ENCODE measurements at places on chromosomes 16 and 17. TPM values are rescaled to one million over a fixed set of nuclear protein-coding genes. Genes with fewer than 3 reads are reported as not detected.
A peak's percentile ranks its signal among the peaks of the same experiment; 100 is the strongest.

The PDILT gene
- total RNA-seq = not detected

DNA sequence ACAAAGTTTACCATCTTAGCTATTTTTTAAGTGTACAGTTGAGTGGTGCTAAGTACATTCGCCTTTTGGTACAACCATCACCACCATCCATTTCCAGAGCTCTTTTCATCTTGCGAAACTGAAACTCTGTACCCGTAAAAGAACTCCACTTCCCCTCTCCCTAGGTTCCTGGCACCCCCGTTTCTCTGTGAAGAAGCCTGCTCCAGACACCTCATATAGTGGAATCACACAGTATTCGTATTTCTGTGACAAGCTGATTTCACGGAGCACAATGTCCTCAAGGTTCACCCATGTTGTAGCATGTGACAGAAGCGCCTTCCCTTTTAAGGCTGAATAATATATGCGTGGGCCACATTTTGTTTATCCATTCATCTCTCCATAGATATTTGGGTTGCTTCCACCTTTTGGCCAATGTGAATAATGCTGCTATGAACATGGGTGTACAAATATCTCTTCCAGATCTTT lies 54.2 kb upstream of the MAP3K14 start:
- no peak overlapping the region for H3K4me3 ChIP-seq
- no peak for DNase-seq
- H3K36me3 ChIP-seq = no peaks in the 10 kb centered on the region
- H3K27me3 ChIP-seq = peaks cover 1% of the 10 kb centered on the region
- H3K27ac ChIP-seq = no peak overlapping the region

- H3K4me1 ChIP-seq = no peaks in the 10 kb centered on the region
- no peak overlapping the region for H3K27ac ChIP-seq
- no peaks in the 10 kb centered on the region for H3K36me3 ChIP-seq
- no peak for DNase-seq
- H3K4me3 ChIP-seq = no peak overlapping the region
These were observed 46.0 kb downstream of the BEAN1 start for GRCh38 chr16:66473051-66473571.

DNA sequence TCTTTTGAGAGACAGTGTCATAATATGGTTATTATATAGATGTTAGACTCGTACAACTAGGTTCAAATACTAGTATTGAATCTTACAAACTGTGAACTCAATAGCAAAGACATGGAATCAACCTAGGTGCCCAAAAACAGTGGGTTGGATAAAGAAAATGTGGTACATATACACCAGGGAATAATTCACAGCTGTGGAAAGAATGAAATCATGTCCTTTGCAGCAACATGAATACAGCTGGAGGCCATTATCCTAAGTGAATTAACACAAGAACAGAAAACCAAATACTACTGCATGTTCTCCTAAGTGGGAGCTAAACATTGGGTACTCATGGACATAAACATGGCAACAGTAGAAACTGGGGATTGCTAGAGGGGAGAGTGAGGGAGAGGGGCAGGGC lies 8.1 kb downstream of the PHKB start:
- H3K4me3 ChIP-seq = no peak overlapping the region
- no peak overlapping the region for H3K27ac ChIP-seq
- H3K4me1 ChIP-seq = peaks cover 21% of the 10 kb centered on the region
- no peak for DNase-seq

DNA sequence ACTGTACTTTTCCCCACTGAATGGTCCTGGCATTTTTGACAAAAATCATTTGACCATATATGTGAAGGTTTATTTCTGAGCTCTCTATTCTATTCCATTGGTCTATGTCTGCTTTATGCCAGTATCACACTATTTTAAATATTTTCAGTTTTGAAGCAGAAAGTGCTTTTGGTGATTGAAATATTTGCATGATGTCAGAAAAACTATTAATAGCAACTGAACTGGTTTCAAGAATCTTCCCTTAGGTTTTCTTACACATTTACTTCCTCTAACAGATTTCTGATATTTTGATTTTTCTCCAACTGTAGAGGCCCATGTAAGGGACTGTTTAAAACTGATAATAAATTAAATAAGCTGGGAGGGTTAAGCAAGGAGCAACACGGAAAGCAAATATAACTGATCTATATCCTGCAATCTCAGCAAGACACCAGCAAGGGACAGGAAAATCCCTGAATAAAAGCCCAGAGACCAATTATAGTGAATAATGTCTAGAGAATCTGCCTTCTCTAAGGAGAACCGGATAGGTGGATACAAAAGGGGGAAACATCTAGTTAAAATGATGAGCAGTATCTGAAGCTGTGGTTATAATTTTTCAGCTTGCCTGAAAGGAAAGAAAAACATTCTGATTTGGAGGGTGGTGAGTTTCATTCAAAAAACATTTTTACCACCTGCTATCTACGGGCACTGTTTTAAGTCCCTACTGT lies 80.9 kb upstream of the STAC2 start:
- peaks cover 3% of the 10 kb centered on the region for H3K4me1 ChIP-seq
- peaks cover 3% of the 10 kb centered on the region for H3K27me3 ChIP-seq
- no peak overlapping the region for H3K27ac ChIP-seq
- DNase-seq = no peak
- H3K4me3 ChIP-seq = no peak overlapping the region

DNA sequence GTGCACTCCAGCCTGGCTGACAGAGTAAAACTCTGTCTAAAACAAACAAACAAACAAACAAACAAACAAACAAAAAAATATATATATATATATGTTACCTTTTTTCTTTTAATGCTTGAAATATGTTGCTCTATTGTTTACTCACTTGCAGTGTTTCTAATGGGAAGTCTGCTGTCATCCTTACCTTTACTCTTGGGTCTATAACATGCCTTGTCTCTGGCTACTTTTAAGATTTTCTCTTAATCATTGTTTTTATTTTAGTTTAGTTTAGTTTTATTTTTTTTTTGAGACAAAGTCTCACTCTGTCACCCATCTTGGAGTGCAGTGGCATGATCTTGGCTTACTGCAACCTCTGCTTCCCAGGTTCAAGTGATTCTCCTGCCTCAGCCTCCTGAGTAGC lies 16.1 kb upstream of the TNRC6A start:
- peaks cover 4% of the 10 kb centered on the region for H3K36me3 ChIP-seq
- no peak for DNase-seq
- no peak overlapping the region for H3K4me3 ChIP-seq
- H3K27ac ChIP-seq = no peak overlapping the region

DNA sequence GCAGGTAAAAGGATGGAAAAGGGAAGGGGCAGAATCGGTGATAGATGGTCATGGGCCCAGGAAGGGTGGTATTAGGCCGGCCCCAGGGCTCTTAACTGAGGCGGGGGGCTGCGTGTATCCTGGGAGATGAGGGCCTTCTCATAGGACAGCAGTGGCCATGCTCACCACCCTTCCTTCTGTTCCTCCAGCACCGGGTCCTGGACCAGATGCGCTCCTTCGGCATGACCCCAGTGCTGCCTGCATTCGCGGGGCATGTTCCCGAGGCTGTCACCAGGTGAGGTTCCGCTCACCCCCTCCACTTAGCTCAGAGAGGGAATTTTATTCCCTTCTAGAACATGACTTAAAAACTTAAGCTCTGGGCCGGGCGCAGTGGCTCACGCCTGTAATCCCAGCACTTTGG lies 2.4 kb downstream of the NAGLU start:
- H3K4me3 ChIP-seq = no peak overlapping the region
- DNase-seq = no peak
- peaks cover 12% of the 10 kb centered on the region for H3K27me3 ChIP-seq
- H3K27ac ChIP-seq = peak overlapping the region; percentile 100
- H3K36me3 ChIP-seq = no peaks in the 10 kb centered on the region

- peak; percentile 68 for DNase-seq
- peak overlapping the region; percentile 65 for H3K4me3 ChIP-seq
- H3K27ac ChIP-seq = no peak overlapping the region
- H3K4me1 ChIP-seq = no peaks in the 10 kb centered on the region
- H3K36me3 ChIP-seq = no peaks in the 10 kb centered on the region
These were observed 419 bp downstream of the RAB37 start for GRCh38 chr17:74737299-74738050.

GRCh38 chr16:31023627-31024226 lies 9.6 kb upstream of the STX4 start:
- no peak overlapping the region for H3K4me3 ChIP-seq
- no peaks in the 10 kb centered on the region for H3K36me3 ChIP-seq
- no peaks in the 10 kb centered on the region for H3K4me1 ChIP-seq
- peaks cover 3% of the 10 kb centered on the region for H3K27me3 ChIP-seq

GRCh38 chr16:57613514-57613913 lies 14.9 kb upstream of the ADGRG1 start:
- no peaks in the 10 kb centered on the region for H3K36me3 ChIP-seq
- H3K27me3 ChIP-seq = peaks cover 7% of the 10 kb centered on the region
- peaks cover 18% of the 10 kb centered on the region for H3K4me1 ChIP-seq
- no peak for DNase-seq
- H3K27ac ChIP-seq = no peak overlapping the region
- no peak overlapping the region for H3K4me3 ChIP-seq

DNA sequence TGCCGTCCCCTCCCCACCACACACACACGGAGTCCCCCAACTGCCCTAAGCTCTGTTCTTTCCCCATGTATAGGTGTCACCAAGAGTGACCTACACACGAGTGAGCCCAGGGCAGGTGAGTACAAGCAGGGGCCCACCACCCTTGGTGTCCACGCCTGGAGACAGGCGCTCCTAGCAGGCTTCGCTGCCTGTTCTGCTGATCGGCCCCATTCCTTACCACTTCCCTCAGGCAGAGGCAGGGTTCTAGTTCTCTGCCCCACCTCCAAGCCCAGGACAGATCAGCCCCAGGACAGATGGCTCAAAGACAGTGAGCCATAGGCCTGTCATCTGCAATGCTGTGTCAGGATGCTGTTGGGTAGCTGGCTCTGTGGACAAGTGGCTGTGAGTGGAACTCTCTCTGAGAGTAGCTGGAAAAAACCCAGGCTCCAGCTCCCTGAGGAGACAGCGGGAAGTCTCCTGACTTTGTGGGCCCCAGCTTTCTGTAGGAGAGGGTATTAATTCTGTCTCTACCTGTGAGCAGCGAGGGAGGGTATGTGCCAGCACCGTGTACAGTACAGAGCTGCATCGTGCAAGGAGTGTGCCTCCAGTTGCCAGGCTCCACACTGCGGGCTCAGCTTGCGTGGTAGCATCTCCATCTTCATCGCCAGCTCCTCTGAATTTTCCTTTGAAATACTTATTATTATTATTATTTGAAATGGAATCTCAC lies 897 bp downstream of the TP53I13 start:
- no peak overlapping the region for H3K27ac ChIP-seq
- peaks cover 20% of the 10 kb centered on the region for H3K27me3 ChIP-seq
- peaks cover 7% of the 10 kb centered on the region for H3K4me1 ChIP-seq
- no peaks in the 10 kb centered on the region for H3K36me3 ChIP-seq
- H3K4me3 ChIP-seq = peak overlapping the region; percentile 79

The TSNAXIP1 gene
- 3.4 TPM for total RNA-seq

- no peak for DNase-seq
- H3K27ac ChIP-seq = no peak overlapping the region
- peaks cover 12% of the 10 kb centered on the region for H3K27me3 ChIP-seq
- H3K36me3 ChIP-seq = no peaks in the 10 kb centered on the region
These were observed 2.2 kb downstream of the MT3 start for GRCh38 chr16:56591377-56592060.

The CTF1 gene
- 1.7 TPM for total RNA-seq

The CAPNS2 gene
- not detected for total RNA-seq

DNA sequence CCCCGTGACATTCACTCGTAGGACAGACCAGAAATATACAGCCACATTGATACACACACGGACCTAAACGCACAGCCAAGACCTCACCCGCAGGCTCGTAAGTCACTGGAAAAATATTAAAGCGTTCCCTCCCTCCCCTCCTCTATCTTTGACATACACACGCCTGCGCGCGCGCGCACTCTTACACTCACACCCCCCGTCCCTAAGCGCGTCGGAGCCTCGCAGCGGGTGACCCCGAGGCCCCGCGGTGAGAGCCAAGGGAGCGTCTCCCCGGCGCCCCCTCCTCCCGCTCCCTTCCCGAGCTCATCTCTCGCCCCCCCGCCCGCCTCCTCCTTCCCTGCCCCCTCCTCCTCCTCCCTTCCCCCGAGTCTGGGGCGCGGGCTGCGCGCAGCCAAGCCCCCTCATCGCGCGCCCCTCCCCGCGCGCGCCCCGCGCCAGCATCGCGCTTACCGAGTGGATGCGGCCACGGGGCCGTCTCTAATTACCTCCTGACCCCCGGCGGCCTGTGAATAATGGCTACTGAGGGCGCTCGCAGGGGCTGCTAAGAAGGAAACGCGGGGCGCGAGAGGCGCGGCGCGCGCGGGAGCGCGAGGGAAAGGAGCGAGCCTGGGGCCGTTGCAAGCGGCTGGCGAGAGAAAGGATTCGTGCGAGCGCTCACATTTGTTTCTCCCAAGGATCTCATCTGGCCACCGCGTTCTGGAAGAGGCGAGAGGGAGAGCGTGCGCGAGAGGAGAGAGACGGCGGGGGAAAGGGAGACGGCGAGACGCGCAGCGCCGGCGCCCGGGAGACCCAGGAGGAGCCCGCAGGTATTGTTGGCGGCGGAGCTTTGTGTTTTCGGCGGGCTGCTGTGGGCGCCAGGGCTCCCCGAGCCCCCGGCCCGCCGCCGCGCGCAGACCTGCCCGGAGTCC lies 42.4 kb downstream of the RAI1 start:
- H3K27ac ChIP-seq = peak overlapping the region; percentile 93
- peaks cover 4% of the 10 kb centered on the region for H3K36me3 ChIP-seq
- H3K4me3 ChIP-seq = peak overlapping the region; percentile 94
- H3K27me3 ChIP-seq = peaks cover 30% of the 10 kb centered on the region
- H3K4me1 ChIP-seq = peaks cover 43% of the 10 kb centered on the region

The KRTAP4-6 gene
- not detected for total RNA-seq
